ENCODE measurements at places on chromosomes 6 and 20.

- DNase-seq, result no peak
Measured at GRCh38 chr6:150751296-150751695, 114.2 kb upstream of the MTHFD1L start.

DNA sequence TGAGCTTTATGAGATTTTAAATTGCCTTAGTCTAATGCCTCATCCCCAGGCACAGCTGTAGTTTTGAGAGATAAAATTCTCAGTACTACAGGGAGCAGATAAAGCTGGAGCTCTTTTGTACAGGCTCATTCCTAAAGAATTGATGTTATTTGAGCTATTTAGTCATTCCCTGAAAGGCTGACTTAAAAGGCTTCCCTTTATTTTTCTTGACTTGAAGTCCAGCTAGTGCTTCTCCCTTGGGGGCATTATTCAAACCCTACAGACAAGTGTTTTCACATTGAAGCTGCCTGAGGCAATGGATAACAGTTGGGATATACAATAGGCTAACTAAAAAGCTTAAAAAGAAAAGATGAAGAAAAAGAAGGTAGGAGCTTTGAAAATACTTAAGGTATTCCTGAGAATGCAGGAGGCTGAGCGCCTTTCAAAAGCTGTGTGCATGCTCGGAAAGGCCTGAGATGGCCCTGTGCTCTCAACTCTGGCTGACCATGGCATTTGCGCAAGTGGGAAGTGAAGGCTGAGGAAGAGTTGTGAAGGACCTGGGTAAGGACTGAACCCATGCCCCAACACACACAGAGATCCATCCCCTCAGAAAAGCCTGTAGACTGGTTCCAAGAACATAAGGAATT, 315.1 kb downstream of the SMOC2 start:
- DNase-seq, result no peak

GRCh38 chr20:43778375-43778774, 51.6 kb upstream of the GTSF1L start:
- no peak for DNase-seq

- DNase-seq, result no peak
Measured at GRCh38 chr6:74409447-74409846, 713.4 kb downstream of the CD109 start.

- peak; percentile 46 for DNase-seq
Measured at GRCh38 chr6:16078064-16078463, 50.8 kb upstream of the MYLIP start.

GRCh38 chr6:38283734-38284362, 355.9 kb downstream of the BTBD9 start:
- DNase-seq, result no peak

DNA sequence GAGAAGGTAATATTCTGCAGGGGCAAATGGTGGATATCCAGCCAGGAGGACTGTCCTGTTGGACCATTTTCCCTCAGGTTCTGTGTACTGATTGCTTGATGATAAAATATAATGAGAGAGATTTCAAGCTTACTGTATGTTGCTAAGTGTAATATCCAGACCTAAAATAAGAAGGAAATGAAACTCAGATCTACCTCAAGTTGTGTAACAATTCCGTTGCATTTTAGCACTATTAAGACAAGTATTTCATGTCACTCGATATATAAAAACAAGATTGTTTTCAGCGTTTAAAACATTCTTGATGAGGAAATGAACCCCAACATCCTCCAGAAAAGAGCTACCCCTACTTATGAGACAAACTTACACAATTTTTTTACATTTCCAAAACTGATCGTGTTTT, 57.2 kb downstream of the RGS17 start:
- DNase-seq, result no peak

DNA sequence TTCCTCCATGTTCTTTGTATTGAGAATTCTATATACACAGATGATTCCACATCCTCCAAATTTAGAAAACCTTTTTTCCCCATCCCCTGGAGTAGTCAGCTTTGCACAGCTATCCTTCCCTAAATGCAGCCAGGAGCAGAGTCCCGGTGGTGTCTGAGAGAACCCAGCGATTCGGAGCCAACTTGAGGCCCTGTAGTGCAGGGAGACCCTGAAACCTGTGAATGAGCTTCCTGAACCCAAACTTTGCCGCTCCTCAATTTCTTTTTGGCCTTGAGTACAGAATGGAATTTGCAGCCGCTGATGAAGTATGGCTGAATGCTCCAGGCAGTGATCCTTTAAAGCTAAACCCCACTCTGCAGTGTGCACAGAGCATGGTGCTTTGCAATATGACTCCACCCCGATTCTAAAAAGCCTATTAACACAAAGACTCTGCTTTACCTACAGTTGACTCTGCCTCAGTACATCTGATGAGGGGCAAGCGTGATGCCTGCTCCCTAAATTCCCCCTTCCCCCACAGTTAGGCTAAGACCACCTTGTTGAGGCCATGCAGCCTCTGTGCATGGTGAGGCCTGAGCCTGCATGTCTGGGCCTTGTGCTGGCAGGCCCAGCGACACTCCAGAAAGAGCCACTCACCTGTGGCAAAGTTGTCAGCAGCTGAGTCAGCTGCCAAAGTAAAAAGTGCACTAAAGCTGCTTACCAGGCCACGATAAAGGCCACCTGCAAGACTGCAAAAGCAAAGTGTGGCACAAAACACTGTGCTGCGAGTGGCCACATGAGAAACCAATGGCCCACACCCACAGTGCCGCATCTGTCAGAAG, 82.1 kb downstream of the PLEKHG1 start:
- no peak for DNase-seq

GRCh38 chr6:27280064-27280539, 32.0 kb downstream of the POM121L2 start:
- no peak for DNase-seq

- DNase-seq, result no peak
Measured at GRCh38 chr6:42396720-42397119, 55.0 kb downstream of the TRERF1 start.

- no peak for DNase-seq
Measured at GRCh38 chr6:146550911-146551310, 7.3 kb downstream of the RAB32 start.

- no peak for DNase-seq
Measured at GRCh38 chr6:83417880-83418663, 12.8 kb downstream of the ME1 start.

DNA sequence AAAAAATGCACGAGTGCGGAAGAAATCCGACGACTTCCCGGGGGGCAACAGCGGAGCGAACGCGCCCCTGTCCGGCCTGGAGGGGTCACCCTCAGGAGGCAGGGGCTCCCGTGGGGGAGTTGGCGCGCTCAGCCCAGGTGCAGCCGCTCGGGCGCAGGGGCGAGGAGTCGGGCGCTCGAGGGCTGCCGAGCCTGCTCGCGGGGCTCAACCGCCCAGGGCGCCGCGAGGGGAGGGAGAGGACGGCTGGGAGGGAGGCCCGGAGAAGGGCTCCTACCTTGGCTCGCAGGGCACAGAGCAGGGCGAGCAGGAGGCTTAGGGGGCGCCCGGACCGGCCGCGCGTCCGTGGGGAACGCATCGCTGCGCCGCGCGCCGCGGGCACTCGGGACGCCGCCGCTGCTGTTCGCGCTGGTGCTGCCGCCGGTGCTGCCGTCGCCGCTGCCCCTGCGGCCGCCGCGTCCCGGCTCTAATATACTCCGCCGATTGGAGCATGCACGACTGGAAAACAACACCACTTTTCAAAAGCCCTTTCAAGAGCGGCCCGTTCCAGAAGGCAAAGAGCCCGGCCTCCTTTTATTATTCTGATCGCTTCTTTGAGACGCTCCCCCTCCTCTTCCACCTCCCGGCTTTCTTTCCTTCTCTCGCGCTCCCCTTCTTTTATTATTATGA, 490 bp downstream of the JAG1 start:
- no peak for DNase-seq

DNA sequence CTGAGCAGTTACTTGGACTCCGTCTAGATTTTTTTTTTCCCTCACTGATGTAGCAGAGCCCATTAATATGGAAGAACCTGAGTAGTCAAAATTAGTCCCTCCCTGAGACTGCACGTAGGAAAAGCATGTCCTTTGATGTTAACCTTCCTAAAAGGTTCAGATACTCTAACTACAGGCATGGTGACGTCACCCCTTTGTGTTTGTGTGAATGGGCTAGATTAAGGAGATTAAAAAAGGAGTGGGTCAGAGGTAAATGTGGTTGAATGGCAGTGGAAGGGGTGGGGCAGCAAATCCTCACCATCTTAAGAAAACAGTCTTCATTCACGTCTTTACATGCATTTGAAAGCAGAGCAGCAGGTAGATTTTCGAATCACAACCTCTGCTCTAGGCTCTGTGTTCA, 521.1 kb downstream of the TFAP2B start:
- no peak for DNase-seq

GRCh38 chr20:6030453-6031080, 23.3 kb downstream of the LRRN4 start:
- no peak for DNase-seq

GRCh38 chr6:28807682-28808280, 116.0 kb downstream of the TRIM27 start:
- no peak for DNase-seq

DNA sequence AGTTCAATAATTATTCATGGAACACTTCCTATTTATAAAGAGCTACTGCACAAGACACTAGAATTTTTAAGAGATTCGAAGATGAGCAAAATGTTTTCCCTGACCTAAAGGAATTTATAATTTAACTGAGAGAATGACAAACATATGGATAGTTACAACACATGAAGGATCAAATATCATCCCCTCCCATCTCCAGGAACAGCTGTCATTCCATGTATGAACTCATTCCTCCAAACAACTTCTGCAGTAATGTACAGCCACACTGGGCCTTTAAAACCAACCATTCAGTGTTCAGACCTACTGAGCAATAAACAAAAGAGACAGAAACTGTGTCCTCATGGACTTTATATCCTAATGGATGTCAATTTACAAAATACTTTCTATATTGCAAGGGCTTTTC, 87.8 kb downstream of the KIF16B start:
- no peak for DNase-seq

DNA sequence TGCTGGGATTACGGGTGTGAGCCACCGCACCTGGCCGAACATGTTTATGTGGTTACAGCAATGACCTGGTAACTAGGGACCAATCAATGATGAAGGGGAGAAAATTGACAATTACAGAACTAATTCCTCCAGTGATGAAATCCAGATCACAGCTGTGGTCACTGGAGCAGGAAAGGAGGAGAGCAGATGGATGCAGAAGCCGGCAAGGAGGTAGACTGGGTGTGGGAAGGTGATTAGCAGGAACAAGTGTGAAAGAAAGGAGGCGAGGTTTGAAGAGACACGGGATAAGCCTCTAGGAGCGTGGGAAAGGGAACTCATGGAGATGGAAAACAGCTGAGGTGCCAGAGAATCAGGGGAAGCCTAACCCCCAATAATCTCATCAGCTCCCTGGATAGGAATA, 17.2 kb upstream of the SPAG4 start:
- no peak for DNase-seq

- no peak for DNase-seq
Measured at GRCh38 chr6:156729248-156729647, 47.9 kb upstream of the ARID1B start.

- no peak for DNase-seq
Measured at GRCh38 chr20:56788041-56788670, 159.1 kb downstream of the TFAP2C start.

DNA sequence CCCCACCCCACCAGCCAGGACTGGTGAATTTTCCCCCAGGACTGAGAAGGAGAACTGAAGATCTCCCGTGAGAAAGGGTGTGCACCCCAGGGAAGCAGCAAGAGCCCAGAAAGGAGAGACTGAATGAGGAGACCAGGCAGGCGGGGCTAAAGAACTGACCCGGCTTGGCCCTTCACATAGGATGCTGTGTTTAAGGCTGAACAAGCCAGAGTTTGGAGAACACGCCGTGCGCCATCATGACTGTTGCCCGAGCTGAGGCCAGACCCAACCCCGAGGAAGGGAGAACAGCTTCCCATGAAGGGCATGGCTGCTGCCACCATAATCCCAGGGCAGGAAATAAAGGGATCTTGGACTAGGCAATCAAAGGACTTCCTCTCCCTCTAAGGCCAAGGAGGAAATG, 104.7 kb upstream of the SRSF6 start:
- no peak for DNase-seq

DNA sequence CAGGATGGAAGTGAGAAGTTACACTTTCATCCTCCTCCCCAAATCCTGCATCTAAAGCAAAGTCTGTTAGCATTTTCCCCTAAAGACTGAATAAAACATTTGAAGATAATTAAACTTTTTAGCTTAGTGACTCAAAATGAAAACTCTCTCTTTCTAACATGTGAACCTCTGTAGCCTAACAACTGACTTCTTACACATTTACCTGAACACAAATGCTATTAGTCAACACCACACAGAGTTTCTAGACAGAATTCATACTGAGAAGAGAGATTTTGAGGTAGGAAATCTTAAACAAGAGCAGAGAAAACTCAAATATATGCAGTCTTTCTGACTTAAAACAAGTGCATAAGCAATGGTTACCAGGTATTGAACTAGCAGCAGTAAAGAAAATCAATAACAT, 149.9 kb upstream of the SMLR1 start:
- DNase-seq, result no peak

- DNase-seq, result no peak
Measured at GRCh38 chr6:49550492-49551077, at the start of gene C6orf141. Gene C6orf141 (plus strand): TSS chr6:49550668. CDS start chr6:49550793, 125 bp downstream.

DNA sequence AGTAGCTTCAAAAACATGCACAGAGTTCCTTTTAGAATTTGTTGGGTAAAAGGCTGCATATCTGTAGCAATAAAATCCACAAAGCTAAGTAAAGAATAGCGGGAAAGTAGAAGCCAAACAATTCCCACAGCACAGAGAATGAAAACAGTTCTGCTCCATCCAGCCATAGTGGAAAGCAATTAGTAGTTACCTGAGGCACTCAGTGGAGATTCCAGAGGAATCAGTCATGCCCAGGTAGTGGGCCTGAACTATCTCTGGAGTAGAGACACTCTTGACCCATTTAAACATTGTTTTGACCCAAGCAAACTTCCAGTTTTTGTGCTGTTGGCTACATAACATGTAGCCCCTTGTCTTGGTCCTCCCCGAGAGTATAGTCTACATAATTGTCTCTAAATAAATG, 559.5 kb upstream of the PTCHD4 start:
- no peak for DNase-seq

DNA sequence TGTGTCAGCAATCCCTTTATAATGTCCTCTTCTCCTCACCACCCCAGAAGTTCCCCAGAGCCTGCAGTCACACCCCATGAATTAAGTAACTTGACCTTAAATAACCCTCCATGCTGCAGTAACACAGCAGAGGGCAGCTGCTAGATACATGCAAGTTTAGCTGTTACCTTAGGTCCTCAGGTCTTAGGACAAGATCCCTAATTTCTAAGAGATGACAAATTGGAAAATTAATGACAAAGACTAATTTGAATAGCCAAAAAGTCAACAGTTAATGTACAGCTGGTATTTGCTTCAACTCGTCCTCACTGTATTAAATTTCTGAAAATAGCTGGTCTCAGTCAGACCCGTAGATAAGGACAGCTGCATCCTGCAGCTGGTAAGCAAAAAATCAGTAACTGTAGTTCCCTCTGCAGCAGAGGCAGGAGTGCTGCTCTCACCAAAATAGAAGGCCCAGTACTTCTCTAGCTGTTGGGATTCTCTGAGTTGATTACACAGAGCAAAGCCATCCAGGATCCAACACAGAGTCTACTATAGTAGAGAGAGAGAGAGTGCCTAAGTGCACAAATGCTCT, 62.4 kb downstream of the TNFRSF21 start:
- DNase-seq, result peak; percentile 19
